ENCODE measurements at places on chromosomes 11 and 22.

GRCh38 chr22:32164075-32164860, 5.2 kb upstream of the C22orf42 start:
- no peak for DNase-seq

DNA sequence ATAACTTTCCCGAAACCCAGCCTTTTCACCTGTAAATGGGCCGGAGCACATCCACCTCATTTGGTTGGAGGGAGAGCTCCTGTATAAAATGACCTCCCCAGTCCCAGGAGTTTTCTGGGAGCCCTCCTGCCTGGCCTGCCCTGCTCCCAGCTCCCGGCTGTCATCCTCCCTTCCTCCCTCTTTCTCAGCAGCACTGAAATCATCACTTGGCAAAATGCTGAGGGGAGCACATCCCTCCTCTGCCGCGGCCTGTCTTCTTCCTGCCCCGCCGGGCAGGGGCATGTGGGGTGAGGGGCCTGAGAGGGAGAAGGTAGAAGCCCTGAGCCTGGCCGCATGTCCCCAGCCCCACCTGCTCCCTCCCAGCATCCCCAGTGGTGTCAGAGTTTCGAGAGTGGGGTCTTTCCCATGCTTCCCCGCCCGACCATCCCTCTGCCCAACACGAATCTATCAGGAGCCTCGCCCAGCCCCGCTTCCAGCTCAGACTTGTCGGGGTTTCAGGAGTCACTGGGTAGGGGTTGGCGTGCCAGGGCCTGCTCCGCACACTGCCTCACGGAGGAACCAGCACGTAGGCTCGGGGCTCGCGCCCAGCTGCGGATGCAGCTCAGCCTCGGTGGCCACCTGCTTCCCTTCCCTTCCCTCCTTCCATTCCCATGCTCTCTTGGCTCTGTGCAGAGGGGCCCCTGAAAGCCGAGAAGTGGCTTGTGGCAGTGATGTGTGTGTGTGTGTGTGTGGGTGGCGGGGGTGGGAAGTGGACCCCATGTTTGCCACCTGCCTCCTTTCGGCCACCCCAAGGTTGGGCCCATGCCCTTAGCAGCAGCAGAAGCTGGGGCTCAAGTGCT, 37.1 kb downstream of the NECTIN1 start:
- DNase-seq = no peak

DNA sequence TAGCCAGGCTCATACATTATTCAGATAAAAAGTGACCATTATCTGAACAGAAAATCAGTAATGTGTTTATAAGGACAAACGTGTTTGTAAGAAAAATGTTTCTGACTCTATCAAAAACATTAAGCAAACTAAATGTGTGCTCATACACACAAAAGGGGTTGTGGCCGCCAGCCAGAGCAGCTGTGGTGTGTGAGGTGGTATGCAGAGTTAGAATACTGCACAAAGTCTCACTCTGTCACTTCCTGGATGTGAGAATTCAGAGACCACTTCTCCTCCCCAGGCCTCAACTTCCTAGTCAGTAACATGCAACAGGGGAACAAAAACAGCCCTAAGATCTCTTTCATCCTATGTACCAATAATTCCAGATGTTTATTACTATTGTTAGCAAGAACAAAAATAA, 9.4 kb downstream of the OR5B21 start:
- no peak for DNase-seq

DNA sequence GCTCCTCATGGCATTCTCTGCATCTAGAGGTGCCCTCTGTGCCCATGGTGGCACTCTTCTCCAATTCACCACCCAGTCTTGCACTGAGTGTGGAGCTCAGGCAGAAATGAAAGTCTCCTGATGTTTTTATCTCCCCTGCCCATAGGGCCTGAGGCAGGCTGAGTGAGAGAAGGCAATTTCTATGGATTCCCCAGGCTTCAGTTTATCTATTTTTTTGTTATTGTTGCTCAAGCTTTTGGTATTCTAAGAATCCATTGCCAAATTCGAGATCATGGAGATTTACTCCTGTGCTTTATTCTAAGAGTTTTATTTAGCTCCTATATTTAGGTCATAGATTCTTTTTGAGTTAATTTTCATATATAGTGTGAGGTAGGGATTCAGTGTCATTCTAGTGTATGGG, 40.7 kb downstream of the TSPAN18 start:
- DNase-seq = no peak

GRCh38 chr11:72683782-72684200, 9.6 kb upstream of the PDE2A start:
- DNase-seq = peak; percentile 57

DNA sequence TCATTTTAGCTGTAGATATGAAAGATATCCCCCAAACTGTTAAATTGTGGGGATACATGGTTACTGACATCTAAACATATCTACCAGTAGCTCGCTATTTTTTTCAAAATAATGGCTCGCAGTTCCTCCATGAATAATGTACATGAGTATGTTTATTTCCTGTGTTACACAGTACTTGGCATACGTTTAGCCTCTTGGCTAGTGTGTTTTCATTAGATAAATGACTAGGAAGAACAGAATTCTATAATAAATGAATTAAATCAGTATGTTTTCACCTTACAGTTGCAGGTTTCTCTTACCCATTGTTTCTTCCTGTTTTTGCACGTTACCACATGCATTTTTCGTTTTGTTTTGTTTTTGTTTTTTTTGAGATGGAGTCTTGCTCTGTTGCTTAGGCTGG, 21.8 kb downstream of the RNF169 start:
- no peak for DNase-seq

GRCh38 chr11:9787981-9788521, 124.2 kb downstream of the SWAP70 start:
- DNase-seq = no peak

DNA sequence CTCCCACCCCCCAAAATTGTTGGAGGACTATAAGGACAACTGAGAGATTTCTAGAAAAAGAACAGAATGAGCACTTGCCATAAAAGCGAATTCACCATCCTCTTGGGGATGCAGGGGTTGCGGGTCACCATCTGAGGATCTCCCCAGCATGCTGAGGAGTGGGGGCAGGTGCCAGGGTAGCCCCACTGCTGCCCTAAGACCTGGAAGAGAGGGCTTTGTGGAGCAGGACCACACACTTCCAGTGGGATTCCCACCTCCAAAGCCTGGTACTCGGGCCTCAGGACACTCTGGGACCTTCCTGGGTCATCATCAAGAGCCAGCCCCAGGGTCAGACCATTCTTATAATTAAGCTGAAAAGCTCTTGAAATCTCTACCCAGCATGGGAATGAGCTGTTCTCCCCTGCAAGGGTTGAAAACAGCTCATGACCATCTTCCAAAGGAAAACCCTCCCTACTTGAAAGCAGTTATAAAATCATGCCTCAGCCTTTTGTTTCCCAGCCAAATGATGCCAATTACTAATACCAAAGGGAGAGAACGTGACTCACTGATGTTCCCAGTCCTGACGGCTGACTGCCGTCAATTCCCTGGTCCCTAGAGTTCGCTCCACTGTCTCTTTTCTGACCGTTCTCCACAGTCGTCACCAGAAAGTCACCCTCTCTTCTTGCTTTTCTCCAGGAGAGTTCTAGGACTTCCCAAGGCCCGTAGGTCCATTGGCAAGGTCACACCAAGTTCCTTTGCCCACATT, 76.8 kb upstream of the CREB3L1 start:
- no peak for DNase-seq

GRCh38 chr22:45072322-45072903, 62.6 kb upstream of the PHF21B start:
- no peak for DNase-seq

DNA sequence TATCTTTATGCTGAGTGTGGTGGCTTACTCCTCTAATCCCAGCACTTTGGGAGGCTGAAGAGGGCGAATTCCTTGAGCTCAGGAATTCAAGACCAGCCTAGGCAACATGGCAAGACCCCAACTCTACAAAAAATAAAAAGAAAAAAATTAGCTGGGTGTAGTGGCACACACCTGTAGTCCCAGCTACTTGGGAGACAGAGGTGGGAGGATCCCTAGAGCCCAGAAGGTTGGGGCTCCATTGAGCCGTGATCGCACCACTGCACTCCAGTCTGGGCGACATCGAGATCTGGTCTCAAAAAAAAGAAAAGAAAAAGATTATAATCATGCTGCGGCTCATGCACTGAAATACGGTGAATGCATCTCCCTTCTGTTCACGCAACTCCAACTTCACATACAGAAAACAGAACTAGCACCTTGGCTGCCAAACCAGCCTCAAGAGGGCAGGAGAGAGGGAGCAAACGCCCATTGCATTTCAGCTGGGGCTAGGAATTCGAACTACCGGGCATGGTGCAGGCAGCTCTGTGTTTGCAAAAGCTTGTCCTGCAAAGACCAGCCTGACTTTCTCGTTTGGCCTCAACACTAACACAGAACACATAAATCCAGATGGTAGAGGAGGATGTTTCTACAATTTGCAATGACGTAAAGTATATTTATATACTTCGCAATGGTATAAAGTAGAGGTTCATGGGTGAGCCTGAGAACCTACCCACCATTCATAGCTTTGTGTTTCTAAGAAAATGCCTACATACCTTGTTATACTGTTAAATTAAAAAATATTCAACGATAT, 6.3 kb upstream of the SYNGR1 start:
- DNase-seq = peak; percentile 74
